ENCODE measurements at places on chromosomes 4 and X. TPM values are rescaled to one million over a fixed set of nuclear protein-coding genes. Genes with fewer than 3 reads are reported as not detected.
A peak's percentile ranks its signal among the peaks of the same experiment; 100 is the strongest.

DNA sequence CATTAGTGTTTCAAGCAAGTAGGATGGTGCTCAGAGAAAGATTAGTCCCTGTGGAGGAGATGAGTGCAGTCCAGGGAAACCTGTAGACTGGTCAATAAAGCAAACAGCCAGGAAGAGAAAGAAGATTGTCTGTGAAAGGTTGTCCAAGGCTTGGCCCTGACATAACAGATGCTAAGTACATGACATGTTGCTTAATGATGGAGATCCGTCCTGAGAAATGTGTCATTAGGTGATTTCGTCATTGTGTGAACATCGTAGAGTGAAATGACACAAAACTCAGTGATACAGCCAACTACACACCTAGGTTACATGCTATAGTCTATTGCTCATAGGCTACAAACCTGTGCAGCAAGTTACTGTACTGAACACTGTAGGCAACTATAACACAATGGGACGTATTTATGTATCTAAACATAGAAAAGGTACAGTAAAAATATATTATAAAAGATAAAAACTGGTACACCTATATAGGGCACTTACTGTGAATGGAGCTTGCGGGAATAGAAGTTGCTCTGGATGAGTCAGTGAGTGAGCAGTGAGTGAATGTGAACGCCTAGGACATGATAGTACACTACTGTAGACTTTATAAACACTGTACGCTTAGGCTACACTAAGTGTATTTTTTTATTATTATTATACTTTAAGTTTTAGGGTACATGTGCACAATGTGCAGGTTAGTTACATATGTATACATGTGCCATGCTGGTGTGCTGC, 9.0 kb upstream of the PRSS48 start:
- no peak for DNase-seq

Gene SLIT2
- not detected for total RNA-seq

Gene C4orf54
- total RNA-seq: not detected

Gene MAGEC2
- total RNA-seq: not detected

DNA sequence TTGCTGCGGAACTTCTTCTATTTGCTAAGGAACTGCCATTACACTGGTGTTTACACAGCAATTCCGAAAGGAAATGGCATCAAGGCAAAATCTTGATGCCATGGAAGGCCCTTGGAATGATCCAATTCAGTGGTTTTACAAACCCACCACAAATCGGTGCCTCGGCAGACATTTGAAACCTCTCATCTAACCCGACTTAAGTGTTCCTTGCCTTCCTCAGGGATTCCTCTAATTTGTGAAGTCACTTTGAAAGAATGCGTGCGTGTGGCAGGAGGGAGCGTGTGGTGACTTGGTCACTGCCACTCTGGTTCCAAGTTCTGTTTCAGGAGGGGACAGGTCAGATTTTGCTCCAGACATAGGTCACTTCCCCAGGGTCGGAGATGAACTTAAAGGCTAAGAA, 4.8 kb downstream of the NOP14 start:
- DNase-seq: no peak

DNA sequence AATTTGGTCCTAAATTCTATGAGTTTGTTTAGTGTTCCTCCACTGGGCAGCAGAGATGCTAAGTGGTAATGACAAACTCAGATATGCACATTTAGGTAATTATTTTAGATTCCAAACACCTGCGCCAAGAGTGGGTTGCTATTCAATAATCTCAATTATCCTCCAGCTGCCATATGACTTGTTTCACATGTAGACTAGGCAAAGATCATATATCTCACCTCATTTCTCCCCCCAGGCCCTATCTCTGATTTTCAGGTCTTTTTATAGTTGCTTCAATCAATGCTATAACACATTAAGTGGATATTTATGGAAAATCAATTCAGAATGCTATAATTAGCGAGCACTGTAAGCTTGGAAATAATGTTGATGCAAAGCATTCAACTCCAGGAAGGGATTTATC, 217.6 kb downstream of the KCTD8 start:
- DNase-seq: no peak

- no peak for DNase-seq
Observed at GRCh38 chr4:7154351-7154981, 37.9 kb upstream of the SORCS2 start.

DNA sequence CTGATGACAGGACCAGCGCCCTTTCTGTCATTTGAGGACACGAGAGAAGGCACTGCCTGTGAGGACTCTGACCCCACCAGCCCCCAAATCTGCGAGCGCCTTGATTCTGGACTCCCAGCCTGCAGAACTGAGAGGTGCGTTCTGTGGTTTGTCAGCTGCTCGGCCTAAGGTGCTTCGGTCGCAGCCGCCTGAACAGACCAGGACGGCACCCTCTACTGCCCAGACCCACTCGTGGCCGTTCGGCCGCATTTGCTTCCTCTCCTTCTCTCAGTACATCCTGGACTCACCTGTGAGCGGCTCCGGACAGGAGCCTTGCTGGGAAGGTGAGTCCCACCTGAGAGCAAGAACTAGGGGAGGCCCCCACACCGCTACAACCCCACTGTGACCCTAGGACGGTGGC, 8.5 kb downstream of the PCGF3 start:
- peak; percentile 37 for DNase-seq

Gene AWAT2
- total RNA-seq: not detected
